ENCODE measurements at places on chromosomes 16 and 17.

DNA sequence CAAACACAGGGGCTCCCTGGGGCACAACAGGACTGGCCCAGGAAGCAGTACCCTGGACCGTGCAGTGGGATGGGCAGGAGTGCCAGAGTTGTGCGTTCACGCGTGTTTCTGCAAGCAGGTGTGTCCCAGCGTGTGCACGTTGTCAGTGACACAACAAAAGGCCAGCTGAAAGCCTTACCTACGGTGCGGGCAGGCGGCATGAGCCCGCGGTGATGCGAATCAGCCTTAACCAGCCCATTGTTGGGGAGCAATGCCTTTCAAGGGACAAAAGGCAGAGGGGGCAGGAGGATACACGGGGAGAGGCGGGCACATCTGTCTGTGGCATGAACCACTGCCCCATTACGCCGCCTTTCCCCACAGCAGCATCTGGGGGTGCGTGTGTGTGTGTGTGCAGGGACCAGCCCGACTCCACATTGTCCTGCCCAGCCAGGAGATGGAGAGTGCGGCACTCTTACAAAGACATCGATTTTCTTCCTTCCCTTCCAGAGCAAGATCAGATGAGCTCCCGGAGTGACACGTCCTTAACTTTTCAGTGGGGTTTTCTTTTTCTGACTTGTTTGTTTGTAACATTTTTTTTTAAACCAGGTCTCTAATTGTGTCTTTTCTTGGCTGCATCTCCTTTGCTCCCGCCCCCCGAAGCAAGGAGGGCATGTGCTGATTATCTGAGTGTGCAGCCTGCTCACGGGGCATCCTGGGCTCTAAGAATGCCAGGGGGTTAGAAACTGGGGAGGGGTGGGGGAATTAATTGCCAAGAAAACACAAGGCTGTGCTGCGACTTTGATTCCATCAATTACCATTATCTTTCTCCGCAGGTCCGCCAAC, 158.1 kb downstream of the ZNF423 start:
- peaks cover 3% of the 10 kb centered on the region for H3K27me3 ChIP-seq
- H3K27ac ChIP-seq = peak overlapping the region; percentile 42
- no peak for DNase-seq
- no peak overlapping the region for H3K4me3 ChIP-seq

DNA sequence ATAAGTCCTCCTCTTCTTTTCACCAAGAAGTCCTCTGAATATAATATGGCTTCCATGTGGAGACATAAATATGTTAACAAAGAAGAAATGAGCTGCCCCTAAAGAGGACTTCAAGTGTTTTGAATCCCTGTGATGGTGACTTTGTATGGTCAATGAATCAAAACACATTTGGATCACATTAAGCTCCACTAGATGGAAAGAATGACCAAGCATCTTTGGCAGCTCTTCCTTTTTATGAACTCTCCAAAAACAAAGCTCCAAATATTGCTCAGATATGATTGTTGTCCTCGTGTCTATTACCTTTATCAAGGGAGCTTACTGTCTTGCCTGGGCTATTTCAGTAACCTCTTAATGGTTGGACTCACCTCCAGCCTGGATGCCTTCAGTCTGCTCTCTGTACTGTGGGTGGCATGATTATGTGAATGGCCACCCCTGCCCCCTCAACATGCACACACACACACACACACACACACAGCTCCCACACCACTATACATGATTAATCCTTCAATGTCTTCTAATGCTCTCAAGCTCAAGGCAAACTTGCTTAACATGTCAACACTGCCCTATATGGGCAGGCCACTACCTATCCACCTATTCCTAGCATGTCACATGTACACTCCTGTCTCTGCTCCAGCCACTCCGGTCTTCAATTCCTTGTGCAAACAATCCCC, 346.6 kb upstream of the SALL1 start:
- peaks cover 6% of the 10 kb centered on the region for H3K4me1 ChIP-seq
- H3K27ac ChIP-seq = no peak overlapping the region
- H3K27me3 ChIP-seq = peaks cover 2% of the 10 kb centered on the region
- no peak overlapping the region for H3K4me3 ChIP-seq
- no peak for DNase-seq

DNA sequence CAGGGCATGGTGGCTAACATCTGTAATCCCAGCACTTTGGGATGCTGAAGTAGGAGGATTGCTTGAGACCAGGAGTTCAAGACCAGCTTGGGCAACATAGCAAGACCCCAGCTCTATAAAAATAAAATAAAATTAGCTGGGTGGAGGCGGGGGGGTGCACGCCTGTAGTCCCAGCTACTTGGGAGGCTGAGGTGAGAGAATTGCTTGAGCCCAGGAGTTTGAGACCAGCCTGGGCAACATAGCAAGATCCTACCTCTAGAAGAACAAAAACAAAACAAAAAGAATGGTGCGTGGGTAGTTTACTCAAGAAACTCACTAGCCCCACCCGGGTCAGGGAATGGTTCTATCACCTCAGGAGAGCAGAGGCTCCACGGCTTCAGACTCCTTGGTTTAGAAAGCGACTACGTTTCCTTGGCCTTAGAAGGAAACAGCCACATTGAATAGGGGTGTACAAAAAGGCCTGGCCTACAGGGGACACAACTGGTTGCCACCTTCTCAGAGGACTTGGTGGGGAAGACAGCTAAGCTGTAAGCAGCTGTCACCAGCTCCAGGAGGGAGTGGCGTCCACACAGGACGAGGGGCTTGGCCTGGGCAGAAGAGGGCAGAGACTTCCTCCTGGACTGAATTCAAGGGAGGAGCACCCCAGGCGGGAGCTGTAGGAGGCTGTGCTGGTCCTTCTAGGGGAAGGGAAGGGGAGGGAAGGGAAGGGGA, 716 bp downstream of the TK1 start:
- H3K27ac ChIP-seq = no peak overlapping the region
- peaks cover 5% of the 10 kb centered on the region for H3K36me3 ChIP-seq
- peaks cover 13% of the 10 kb centered on the region for H3K4me1 ChIP-seq
- H3K27me3 ChIP-seq = peaks cover 9% of the 10 kb centered on the region

GRCh38 chr17:44219108-44219615, 313 bp downstream of the UBTF start:
- no peak overlapping the region for H3K4me3 ChIP-seq
- DNase-seq = peak; percentile 79
- H3K4me1 ChIP-seq = peaks cover 32% of the 10 kb centered on the region
- peaks cover 26% of the 10 kb centered on the region for H3K27me3 ChIP-seq

DNA sequence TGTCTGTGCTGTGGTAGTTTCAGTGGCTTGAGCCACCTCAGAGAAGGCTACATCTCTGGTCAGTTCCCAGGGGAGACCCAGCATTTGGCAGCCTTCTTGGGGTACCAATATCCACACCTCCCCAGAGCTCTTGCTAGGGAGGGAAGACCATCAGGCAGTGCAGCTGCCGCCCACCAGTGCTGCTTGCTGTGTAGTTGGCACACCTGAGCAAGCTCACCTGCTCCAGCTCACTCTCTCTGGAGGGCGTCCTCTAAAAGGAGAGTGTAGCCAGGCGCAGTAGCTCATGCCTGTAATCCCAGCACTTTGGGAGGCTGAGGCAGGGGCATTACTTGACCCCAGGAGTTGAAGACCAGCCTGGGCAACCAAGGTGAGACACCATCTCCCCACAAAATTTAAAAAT, 29.8 kb downstream of the CDIP1 start:
- H3K4me1 ChIP-seq = peaks cover 7% of the 10 kb centered on the region
- no peak for DNase-seq
- no peak overlapping the region for H3K4me3 ChIP-seq
- H3K27me3 ChIP-seq = peaks cover 5% of the 10 kb centered on the region
- no peak overlapping the region for H3K27ac ChIP-seq

DNA sequence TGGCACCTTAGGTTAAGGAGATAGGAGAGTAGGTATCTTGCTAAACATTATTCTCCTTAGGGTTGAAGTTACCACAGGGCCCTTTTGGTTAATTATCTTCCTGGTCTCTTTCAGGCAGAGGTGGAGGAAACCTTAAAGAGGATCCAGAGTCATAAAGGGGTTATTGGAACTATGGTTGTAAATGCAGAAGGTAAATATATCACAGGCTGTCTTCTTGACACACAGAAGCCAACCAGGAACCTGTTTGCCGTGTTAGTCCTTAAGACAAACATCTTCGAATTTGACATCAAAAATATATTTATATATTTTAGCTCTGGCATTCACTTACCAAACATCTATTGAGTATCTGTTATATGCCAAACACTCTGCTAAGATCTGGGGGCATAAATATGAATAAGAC, 2.4 kb downstream of the DYNLRB2 start:
- no peak overlapping the region for H3K4me3 ChIP-seq
- peaks cover 2% of the 10 kb centered on the region for H3K27me3 ChIP-seq
- no peak for DNase-seq
- H3K27ac ChIP-seq = no peak overlapping the region

DNA sequence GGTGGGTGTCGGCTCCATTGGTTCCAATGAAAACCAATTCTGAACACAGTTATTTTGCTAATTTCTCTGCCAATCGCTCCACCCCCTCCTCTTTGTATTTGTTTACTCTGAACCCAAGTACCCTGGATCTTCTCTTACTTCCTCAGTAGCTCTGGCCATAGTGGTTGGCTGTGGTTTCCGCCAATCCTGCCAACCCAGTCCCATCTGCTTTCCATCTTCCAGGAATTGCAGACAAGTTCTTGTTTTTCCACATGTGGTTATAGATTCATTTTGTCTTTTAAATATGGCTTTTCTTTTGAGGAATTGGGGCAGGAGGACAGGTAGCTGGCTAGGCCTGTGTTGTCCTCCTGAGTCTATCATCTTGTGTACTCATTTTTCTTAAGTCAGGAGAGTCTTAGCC, 92.0 kb downstream of the CYLD start:
- no peak overlapping the region for H3K4me3 ChIP-seq
- no peak for DNase-seq
- no peaks in the 10 kb centered on the region for H3K36me3 ChIP-seq
- peaks cover 19% of the 10 kb centered on the region for H3K4me1 ChIP-seq
- peaks cover 10% of the 10 kb centered on the region for H3K27me3 ChIP-seq
- H3K27ac ChIP-seq = peak overlapping the region; percentile 14

DNA sequence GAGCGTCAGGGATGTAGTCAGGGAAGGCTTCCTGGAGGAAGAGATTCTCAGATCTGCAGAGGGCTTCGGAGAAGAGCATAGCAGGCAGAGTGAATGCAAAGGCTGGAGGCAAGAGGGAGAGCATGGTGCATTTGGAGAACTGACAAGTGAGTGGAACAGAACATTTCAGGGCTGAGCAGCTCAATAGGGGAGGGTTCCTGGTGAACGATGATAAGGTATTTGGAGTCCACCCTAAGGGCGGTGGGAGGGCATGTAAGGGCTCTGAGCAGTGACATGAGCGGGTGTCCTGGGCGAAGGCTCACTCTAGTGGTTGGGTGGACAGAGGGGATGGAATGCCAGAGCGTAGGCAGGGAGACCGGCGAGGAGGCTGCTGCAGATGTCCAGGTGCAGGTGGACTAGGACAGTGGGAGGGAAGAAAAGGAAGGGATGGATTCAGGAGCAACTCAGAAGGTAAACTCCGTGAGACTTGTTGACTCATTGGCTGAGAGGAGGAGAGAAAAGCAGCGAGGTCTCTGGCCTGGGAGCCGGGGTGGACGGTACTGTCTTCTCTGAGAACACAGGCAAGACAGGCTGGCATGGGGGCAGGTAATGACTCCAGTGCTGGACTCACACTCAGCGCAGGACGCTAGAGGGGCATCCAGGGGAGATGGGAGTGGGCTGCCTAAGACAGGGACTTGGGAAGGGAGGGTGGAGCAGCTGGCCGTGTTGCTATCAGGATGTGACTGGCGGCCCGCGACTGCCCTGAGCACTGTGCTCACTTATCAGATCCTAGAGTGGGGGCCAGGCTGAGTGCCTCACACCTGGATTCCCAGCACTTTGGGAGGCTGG, 1.4 kb upstream of the PITPNA start:
- peak overlapping the region; percentile 84 for H3K4me3 ChIP-seq
- no peak for DNase-seq
- peaks cover 37% of the 10 kb centered on the region for H3K27me3 ChIP-seq
- peaks cover 49% of the 10 kb centered on the region for H3K4me1 ChIP-seq

DNA sequence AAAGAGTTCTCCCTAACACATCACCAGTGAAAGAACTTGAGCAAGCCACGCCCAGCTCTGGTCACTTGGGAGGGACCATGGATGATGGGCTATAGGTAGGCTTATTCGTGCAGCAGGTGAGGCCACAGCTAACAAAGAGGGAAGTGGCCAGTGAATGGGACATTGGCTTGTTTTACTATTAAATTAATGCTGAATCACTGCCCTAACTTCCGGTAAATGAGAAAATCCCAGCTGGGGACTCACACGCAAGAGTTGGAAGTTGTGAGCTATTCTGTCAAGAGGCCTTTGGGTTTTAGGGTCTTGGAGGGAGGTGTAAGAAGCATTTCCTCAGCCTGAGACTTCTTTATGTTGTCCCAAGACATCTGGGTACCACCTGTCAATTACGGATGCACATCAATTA, 315.3 kb downstream of the XYLT1 start:
- H3K27ac ChIP-seq = no peak overlapping the region
- H3K4me3 ChIP-seq = no peak overlapping the region
- no peaks in the 10 kb centered on the region for H3K36me3 ChIP-seq
- peaks cover 7% of the 10 kb centered on the region for H3K4me1 ChIP-seq

DNA sequence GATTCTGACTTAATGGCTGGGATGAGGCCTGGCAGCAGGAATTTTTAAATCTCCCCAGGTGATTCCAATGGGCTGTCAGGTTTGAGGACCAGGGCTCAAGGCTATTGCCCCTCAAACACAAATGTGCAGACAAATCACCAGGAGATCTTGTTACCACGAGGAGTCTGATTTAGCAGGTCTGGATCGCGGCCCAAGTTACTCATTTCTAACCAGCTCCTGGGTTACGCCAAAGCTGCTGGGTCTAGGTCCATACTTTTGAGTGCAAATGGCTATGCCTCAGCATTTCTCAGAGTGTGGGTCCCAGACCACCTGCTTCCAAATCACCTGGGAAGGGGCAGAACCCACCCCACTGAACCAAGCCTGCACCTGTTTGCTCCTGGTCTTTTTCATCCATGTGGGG, 33.1 kb downstream of the CNGB1 start:
- H3K4me1 ChIP-seq = no peaks in the 10 kb centered on the region
- no peak for DNase-seq
- no peaks in the 10 kb centered on the region for H3K36me3 ChIP-seq
- H3K27me3 ChIP-seq = no peaks in the 10 kb centered on the region
- H3K27ac ChIP-seq = no peak overlapping the region
- no peak overlapping the region for H3K4me3 ChIP-seq

- no peaks in the 10 kb centered on the region for H3K36me3 ChIP-seq
- no peak overlapping the region for H3K4me3 ChIP-seq
- no peaks in the 10 kb centered on the region for H3K4me1 ChIP-seq
- peak overlapping the region; percentile 2 for H3K27ac ChIP-seq
Observed at GRCh38 chr17:48769009-48769675, 40.6 kb upstream of the HOXB13 start.
